Thoracic aorta (tissue), 2 donors: ENCODE measurements at places on chromosomes 7 and 10.

DNA sequence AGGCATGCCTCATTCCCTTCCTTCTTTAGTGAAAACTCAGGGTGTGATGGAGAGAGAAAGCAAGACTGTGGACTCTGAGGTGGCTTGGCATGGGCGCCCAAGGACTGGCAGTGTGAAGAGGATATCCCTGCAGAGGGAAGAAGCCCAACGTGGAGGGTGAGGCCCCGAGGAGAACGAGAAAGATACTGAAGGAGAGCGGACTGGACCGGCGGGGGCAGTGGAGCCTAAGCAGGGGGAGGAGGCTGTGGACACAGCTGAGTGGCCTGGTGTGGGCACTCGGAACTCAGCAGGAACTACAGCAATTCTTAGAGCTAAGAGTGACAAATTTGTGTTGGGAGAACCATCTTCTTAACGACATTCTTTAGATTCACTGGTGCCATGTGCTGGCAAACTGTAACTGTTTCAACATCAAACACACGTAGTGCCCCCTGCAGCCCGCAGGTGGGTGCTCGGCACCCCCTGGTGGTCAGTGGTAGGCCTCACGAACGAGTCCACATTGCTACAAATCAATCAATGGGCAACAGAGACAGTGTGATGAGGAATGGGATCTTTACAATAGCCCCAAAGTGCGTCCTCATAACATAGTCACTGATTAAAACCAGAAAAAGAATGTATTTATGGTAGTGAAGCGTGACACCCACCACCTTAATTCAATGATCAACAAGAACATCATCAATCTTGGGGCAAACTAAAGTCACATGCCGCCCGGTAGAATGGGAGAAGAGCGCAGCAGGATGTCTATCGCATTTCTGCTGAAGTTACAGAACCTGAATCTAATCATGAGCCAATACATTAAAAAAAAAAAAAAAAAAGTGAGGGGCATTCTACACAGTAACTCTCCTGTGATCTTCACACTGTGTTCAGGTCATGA is 2.0 kb upstream of the SFTPA1 start:
- H3K4me1 ChIP-seq = no peaks in the 10 kb centered on the region
- DNase-seq = no peak
- H3K4me3 ChIP-seq = no peak overlapping the region
- H3K36me3 ChIP-seq = no peaks in the 10 kb centered on the region
- H3K27ac ChIP-seq = no peak overlapping the region

DNA sequence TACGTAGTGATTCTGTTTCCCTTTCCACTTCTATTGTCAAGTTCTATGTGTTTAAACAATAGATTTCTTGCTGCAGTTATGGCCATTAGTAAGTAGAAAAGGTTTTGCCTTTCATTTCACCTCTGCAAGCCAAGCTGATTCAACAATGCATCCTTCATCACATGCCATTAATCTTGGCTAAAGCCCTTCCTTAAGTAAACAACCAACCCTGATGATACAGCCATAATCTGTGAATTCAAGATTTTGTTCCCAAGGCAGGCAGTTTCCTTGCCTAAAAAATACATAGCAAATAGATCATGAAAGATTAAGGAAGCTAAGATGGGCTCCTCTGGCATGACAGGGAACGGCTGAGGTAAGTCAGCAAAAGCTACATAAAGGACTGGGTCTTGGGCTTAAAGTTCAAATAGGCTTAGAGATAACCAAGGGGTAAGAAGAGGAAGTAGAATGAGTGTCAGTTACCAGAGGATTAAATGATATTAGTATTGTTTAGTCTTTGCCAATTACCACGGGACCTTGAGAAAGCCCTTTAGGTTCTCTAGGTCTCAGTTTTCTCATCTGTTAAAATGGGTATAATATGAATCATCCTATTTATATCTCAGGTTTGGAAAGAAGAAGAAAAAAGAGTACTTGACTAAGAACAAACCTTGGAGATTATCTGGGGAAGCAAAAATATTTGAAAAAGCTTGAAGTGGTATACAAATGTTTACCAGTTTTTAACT is 35.9 kb upstream of the ANK3 start:
- no peak overlapping the region for H3K27ac ChIP-seq
- H3K4me3 ChIP-seq = no peak overlapping the region
- no peak for DNase-seq
- H3K27me3 ChIP-seq = no peaks in the 10 kb centered on the region

GRCh38 chr7:151684408-151685175 is 164.9 kb upstream of the RHEB start:
- no peak for DNase-seq
- no peaks in the 10 kb centered on the region for H3K27me3 ChIP-seq
- H3K36me3 ChIP-seq = no peaks in the 10 kb centered on the region
- no peak overlapping the region for H3K27ac ChIP-seq
- H3K4me3 ChIP-seq = no peak overlapping the region

DNA sequence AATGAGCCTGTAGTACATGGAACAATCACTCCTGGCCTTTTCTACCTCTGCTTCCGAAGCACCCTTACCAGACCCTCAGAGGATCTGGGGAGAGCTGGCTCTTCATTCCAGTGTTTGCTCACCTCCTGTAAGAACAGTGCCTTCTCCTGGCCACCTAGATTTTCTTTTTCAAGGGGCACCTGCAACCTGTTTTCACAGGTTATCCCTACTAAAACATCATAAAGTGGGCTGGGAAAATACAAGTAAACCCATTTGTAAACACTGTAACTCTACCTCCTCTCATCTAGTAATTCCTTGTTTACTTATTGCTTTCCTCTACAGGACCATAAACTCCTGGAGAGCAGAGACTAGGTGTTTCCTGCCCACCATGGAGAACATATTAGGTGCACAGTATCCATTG is 1.1 kb downstream of the PIK3AP1 start:
- H3K4me1 ChIP-seq = peaks cover 14% of the 10 kb centered on the region
- peak overlapping the region; percentile 87 for H3K4me3 ChIP-seq
- no peak overlapping the region for H3K27ac ChIP-seq
- no peaks in the 10 kb centered on the region for H3K27me3 ChIP-seq

DNA sequence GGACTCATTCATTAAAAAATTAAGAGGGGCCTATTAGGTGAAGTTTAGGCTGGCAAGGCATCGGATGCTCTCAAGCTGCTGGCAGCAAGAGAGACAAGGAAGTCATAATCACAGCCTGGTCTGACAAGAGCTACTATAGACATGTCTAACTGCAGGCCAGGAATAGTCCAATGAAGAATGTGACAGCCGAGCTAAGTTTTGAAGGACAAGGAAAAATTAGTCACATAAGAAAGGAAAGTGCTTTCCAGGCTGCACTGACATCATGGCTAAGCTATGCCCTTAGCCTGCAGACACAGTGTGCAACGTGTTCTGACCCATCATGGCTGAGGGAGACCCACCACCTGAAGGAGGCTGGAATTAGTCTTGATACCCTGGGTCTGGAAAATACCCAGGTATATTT is 281.1 kb downstream of the PLXNA4 start:
- H3K4me1 ChIP-seq = no peaks in the 10 kb centered on the region
- DNase-seq = no peak
- peak overlapping the region; percentile 55 for H3K27ac ChIP-seq

DNA sequence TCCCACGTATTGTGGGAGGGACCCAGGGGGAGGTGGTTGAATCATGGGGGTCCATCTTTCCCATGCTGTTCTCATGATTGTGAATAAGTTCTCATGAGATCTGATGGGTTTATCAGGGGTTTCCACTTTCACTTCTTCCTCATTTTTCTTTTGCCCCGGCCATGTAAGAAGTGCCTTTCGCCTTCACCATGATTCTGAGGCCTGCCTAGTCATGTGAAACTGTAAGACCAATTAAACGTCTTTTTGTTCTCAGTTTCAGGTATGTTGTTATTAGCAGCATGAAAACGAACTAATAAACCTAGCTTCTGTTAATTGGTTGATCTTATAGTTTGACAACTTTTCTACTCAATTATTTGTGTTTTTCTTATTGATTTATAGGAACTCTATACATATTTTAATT is 206.3 kb downstream of the NXPH1 start:
- no peak overlapping the region for H3K4me3 ChIP-seq
- H3K27ac ChIP-seq = no peak overlapping the region
- no peaks in the 10 kb centered on the region for H3K4me1 ChIP-seq
- DNase-seq = no peak
- no peaks in the 10 kb centered on the region for H3K27me3 ChIP-seq

GRCh38 chr7:14073988-14074387 is 84.5 kb upstream of the ETV1 start:
- no peaks in the 10 kb centered on the region for H3K36me3 ChIP-seq
- H3K4me3 ChIP-seq = no peak overlapping the region
- no peaks in the 10 kb centered on the region for H3K27me3 ChIP-seq
- no peak overlapping the region for H3K27ac ChIP-seq
- H3K4me1 ChIP-seq = no peaks in the 10 kb centered on the region

GRCh38 chr7:43559946-43560335 is 23.0 kb upstream of the STK17A start:
- DNase-seq = no peak
- H3K27ac ChIP-seq = no peak overlapping the region
- H3K4me3 ChIP-seq = no peak overlapping the region
- H3K4me1 ChIP-seq = no peaks in the 10 kb centered on the region
- no peaks in the 10 kb centered on the region for H3K27me3 ChIP-seq
- H3K36me3 ChIP-seq = no peaks in the 10 kb centered on the region
